ENCODE measurements at places on chromosomes 5 and 9.

DNA sequence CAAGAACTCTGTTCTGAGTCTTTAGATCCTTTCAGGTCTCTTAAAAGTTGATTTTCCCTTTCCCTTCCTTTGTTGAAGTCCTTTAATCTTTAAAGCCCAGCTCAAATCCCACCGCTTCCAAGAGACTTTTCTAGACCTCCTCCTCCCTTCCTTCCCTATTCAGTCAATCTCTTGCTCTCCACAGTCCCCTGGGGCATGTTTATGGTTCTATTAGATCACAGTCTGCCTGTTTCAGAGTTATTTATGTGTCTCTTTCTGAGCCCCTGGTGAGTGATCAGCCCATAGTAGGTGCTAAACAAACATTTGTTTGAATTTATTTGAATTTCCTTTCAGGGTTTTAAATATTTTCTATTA, 7.2 kb upstream of the ARSI start:
- DNase-seq, result no peak

DNA sequence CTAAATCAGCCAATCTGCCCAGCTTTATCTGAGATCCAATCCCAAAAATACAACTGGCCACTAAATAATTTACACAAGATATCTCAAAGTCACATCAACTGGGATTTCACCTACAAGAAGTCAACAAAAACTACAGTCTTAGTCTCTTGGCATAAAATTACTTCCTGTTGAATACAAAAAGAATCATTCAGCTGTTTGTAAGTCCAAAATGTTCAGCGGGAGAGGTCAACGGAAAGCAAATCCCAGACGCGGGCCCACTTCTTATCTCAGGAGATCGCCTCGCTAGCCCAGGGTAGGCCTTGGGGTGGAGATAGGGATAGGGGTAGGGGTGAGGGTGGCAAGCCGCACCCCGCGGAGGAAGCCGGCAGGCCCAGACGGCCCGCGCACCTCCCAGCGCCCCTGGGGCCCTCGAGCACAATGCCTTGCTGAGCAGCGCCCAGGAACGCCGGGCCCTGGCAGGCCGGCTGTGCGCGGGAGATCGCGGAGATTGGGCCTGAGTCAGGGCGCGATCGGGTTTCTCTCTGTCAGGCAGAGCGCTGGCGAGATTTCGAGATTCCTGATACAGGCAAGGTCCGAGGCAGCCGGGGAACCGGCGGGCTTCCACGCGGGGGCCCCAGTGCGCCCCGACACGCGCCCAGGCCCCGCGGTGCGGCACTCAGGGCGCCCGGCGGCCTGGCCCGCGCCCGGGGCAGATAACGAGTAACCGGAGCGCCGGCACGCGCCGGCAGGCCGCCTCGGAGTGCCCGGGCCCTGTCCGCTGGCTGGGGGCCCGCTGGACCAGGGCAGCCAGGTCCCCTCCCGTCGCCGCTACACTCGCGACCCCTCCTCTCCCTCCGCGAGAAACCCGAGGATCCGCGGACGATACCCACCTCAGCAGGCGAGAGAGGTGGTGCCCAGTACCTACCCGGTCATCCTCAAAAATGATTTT, 601 bp downstream of the HINT1 start:
- peak; percentile 86 for DNase-seq

GRCh38 chr5:32251871-32252458, 60.8 kb downstream of the MTMR12 start:
- DNase-seq, result no peak

- DNase-seq, result no peak
These were observed 145.8 kb upstream of the MEF2C start for GRCh38 chr5:89028595-89029285.

GRCh38 chr9:133127340-133127981, 6.4 kb upstream of the RALGDS start:
- DNase-seq, result no peak

- DNase-seq, result peak; percentile 41
These were observed 7.7 kb upstream of the SKP1 start for GRCh38 chr5:134184155-134185135.

GRCh38 chr5:172768573-172769341, 2.2 kb downstream of the DUSP1 start:
- DNase-seq, result no peak

- DNase-seq, result peak; percentile 30
These were observed 29.3 kb downstream of the PTPA start for GRCh38 chr9:129140397-129141065.

GRCh38 chr5:172714491-172715420, 56.2 kb downstream of the DUSP1 start:
- DNase-seq, result no peak

DNA sequence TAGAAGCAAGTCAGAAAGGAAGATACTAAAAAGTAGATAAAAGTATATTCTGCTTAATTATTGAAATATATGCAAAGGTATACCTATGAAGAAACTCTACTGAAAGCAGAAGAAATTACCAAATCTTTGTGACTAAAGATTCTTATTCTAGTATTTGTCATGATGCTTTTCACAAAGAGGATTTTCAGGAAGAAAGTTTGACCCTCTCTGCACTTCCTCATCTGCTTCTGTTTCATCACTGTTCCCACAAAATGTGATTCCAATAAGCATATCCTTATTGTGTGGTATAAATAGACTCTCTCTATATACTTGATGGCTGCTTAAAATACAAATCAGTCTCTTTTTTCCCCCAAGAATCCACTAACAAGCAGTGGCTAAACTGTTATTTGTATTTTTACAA, 2139.6 kb upstream of the ACO1 start:
- no peak for DNase-seq

- no peak for DNase-seq
These were observed 32.4 kb upstream of the IL33 start for GRCh38 chr9:6183227-6183551.

GRCh38 chr5:13186177-13186576, 758.3 kb downstream of the DNAH5 start:
- no peak for DNase-seq

DNA sequence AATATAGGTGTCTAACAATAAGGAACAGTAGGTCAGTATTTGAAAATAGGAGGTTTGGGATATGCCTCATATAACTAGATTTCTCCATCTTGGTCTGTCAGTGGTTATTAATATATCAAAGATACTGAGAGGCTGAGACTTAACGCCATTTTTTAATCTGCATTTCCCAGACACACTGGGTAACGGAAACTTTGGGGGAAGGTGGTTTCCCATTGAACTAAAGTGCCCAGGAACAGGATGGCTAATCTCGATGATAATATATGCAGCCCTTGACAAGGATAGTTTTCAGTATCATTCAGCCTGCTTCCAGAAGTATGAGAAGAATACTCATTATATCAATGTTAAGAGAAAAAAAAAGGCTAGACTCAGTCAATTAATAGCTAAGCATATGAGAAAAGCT, 30.7 kb downstream of the EFNA5 start:
- DNase-seq, result no peak

DNA sequence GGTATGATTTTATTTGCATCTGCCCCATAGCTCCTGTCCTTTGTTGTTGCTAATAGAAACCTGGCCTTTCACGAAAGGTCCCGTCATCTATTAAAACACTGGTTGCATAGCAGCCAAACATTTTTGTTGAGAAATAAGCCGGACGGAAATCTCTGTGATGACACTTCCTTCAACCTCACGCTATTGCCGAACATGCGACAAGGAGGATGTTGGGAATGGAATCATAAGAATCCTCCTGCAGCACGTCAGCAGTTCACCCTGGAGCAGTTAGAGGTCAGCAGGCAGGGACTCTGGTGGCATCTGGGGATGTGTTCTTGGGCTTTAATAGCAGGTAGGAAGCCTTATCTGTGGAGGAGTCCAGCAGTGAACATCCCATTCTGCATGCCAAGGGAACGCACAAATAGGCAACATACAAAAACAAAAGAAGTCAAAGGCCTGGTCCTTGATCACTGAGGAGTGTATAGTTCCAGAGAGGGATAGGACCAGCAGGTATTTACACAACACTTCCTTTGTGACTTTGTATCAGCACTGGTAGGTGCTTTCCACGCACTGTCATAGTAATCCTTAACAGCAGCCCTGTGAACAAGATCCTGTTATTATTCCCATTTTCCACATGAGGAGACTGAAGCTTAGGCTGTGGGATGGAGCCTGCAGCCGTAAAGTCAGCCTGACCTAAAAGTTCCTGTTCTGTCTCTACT, 33.4 kb downstream of the ARHGAP26 start:
- DNase-seq, result no peak

DNA sequence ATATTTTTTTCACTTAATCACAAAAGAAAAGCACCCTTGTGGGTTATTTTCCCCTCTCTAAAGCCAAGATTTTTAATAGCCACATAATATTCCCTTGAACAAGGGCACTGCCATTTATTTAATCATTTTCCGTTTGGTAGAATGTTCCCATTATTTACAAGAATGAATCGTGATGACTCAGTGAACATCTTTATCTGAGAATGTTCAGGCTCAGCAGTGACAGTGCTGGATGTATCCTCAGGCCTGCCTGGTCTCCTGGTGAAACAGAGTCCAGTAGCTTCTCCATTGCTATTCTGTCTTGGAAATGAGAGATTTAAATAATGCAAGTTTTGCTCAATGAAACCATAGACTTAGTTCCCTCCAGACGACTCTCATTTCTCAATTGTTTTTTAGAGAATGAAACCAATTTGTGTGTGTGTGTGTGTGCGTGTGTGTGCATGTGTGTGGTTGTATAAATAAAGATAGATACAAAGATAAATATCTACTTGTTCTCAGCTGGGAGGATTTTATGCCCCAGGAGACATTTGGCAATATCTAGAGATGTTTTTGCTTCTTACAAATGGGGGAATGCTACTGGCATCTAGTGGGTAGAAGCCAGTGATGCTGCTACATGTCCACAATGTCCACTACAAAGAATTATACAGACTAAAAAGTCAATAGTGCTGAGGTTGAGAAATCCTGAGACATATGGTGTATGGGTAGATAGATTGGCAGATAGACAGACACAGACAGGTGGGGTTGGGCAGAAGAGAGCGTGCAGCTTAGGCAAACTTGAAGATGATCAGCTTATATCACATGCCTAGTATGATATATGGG, 55.0 kb downstream of the PAPPA start:
- DNase-seq, result no peak

DNA sequence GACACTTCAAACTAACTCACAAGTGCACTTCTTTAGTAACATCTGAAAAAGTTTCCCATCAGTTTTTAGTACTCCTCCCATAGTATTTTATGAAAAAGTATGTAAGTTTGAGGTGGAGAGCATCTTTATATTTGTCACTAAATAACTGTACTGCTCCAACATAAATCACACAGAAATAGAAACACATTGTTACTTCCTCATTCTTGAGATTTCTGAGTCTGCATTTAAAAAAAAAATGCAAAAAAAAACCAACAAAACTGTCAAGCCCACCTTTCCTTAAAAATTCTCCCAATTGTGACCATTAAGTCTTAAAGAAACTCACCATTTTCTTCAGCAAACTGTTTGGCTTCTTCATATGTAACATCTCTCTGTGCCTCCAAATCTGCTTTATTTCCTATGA, 18.7 kb downstream of the RAB14 start:
- DNase-seq, result no peak

GRCh38 chr5:68110894-68111293, 104.7 kb upstream of the PIK3R1 start:
- no peak for DNase-seq

GRCh38 chr5:14149672-14150274, 6.6 kb downstream of the TRIO start:
- DNase-seq, result no peak

DNA sequence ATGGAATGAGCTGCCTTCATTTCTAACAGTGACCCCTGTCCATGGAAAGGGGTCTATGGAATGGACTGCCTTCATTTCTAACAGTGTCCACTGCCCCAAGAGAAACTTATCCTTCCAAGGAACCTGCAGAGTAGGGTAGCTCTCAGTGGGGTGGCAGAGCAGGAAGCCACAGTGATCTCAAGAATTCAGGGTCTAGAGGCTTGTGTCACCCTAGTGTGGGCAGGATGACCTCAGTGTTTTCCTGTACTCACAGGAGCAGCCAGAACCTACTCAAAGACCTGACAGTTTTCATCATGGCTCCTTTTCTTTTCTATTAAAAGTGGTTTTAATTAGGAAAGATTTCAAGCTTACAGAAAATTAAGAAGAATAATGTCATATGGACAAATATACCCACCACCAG, 27.5 kb downstream of the SEC61B start:
- DNase-seq, result no peak

DNA sequence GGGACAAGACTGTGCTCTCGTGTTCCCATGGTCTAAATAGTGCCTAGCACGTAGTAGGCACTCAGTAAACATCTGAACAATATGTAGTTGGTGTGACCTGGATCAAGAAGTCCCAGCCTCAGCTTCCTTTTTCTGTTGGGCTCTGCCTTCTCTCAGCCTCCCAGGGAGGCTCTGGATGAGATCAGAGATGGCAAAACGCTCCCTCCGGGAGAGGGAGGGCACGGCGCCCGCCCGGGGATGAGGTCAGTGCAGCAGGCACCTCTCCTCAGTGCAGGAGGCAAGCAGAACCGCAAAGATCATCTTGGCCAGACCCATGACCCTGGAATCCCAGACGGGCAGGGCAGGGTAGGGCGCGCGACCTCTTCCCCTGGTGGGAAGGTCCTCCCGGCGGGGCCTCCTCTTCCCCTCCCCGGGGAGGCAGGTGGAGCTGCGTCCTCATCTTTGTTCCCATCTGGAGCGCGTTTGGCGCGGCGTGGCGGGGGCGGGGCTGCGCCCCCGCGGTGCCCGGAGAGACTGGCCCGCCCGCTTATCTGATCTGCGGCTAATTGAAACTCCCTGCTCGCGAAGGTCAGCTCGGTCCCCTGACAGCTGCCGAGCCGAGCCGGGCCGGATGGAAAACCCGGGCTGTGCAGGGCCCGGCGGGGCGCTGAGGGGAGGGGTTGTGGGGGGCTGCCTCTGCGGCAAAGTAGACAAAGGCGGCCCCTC, 60.9 kb downstream of the CXXC5 start:
- DNase-seq, result peak; percentile 51

GRCh38 chr5:59840200-59840601, 53.3 kb downstream of the PDE4D start:
- no peak for DNase-seq

DNA sequence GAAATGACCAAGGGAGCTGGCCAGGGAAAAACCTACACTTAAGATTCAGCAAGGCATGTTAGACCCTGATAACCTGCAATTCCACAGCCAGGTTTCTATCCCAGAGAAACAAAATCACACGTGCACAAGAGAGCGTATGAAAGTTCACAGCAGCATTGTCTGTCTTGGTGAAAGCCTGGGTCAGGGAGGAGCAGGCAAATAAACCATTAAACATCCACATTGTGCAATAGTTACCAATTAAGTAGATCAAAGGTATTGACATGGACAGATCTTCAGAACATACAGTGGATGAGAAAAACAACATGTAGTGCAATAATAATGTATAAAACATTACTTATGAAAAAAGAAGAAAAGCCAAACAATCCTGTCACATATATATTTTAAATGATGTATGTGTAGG, 15.9 kb upstream of the GPX3 start:
- no peak for DNase-seq

DNA sequence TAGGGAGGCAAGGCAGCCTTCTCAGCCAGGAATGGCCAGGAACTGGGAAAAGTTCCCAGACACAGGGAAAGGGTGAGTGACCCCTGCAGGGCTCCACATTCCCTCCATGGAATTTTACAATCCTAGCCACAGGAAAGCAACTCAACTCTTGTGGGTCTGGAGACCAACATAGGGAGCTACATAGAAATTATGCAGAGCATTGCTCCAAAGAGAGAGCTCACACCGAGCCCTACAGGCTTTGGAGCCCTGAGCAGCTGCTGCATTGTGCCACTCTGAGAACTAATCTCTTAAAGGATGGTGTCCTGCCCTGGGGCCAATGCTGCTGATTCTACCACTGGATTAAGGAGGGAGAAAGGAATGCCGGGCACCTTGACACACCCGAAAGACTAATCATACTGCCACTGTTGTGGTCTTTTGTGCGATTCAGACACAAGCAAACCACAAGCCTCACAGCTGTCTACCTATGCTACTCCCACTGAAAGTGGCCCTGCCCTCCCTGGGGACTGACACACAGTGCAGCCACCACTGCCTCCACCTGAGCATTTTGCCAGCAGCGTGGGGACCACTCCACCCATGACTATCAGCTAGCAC, 1089.8 kb upstream of the NUDT12 start:
- DNase-seq, result no peak

Measured in GM06990 (cell line).